ENCODE measurements at places on chromosomes 7 and 10.

- no peak for DNase-seq
These were observed 4.8 kb upstream of the TRDMT1 start for GRCh38 chr10:17206210-17206709.

- no peak for DNase-seq
These were observed 356.2 kb downstream of the SDK1 start for GRCh38 chr7:3657206-3657605.

- DNase-seq, result no peak
These were observed 76.1 kb upstream of the KCNMA1 start for GRCh38 chr10:77713521-77714280.

DNA sequence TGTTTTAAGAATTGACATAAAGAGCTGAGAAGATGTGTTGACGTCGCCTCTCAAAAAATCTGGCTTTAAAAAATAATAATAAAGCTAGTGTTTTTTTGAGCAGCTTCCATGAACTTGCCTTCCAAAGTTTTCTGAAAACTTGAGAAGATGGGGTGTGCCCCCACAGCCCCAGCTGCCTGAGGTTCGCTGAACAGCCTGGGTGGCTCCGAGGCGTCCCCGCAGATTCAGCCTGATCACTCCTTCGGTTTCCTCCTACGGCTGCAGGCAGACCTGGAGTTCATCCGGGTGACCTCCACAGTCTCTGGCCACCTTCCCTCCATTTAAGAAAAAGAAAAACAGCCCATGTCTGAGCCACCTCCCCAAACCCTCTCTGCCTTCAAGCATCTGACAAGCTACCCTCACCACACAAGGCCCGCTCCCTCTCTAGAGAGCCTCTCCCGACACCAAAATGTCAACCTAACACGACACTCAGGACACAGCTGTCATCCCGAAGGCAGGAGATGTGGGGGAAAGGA lies 177.8 kb downstream of the PTPRN2 start:
- no peak for DNase-seq

GRCh38 chr10:74081192-74081803 lies 69.3 kb downstream of the AP3M1 start:
- DNase-seq, result peak; percentile 23

DNA sequence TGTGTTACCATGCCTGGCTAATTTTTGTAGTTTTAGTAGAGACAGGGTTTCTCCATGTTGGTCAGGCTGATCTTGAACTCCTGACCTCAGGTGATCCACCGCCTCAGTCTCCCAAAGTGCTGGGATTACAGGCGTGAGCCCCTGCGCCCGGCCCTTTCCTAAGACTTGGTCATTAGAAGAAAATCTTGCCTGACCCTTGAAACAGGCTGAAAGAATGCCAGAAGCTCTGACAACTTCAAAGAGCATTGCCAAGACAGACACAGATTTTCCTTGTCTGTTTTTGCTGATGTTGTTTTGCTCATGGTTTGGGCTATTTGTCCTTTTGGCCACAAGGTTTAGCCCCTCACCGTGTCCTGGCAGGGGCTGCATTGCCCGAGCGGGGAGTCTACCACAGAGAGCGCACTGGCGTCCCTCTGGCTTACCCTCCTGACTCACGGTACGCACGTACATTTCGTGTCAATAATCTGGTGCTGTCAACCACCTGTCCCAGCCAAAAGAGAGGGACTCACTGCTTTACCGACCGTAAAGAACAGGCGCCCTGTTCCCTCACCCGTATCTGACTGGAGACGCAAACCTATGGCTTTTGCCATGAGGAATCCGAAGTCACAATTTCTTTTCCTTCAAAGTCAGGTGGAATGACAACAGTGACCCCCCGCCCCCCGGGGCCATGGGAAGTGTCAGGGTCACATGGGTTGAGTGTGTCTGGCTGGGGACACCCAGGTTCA lies 10.1 kb upstream of the INPP5A start:
- no peak for DNase-seq

GRCh38 chr10:21159669-21160068 lies 262.6 kb upstream of the NEBL start:
- DNase-seq, result no peak

DNA sequence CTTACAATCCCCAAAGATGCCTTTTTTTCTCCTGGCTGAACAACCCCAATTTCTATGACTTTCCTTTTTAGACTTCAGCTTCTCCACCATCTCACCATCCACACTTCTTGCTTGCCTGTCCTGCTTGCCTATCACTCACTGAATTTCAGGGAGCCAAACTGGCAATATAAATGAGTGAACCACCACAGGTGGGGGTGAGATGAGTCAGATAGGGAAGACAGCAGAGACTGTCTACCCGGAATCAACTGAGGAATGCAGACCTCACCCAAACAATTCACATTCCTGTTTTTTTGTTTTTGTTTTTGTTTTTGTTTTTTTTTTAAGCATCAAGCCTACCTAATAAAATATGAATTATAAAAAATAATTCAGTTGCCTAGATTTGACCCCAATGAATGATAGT lies 273.8 kb downstream of the NRG3 start:
- DNase-seq, result no peak

GRCh38 chr7:50204581-50204980 lies 99.9 kb upstream of the IKZF1 start:
- DNase-seq, result no peak

- DNase-seq, result no peak
These were observed 10.9 kb downstream of the TMEM72 start for GRCh38 chr10:44922021-44922420.

GRCh38 chr7:38154278-38154677 lies 23.8 kb upstream of the STARD3NL start:
- DNase-seq, result no peak

- no peak for DNase-seq
These were observed 138.2 kb upstream of the TMEM229A start for GRCh38 chr7:124171068-124171467.

DNA sequence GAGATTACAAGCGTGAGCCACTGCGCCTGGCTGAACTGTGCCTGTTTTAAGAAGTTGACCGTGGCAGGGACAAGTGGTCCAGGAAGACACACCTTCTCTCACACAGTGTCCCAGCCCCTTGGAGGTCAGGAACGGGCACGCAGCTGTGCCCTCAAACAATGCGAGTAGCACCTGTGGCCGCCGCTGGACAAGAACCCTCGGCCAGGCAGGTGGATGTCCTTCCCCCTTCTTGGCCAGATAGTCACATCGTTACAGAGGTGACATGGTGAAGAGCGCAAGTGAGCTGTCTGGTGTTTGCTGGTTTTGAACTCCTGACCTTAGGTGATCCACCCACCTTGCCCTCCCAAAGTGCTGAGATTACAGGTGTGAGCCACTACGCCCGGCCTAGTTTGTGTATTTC lies 8.8 kb downstream of the ZFAND2A start:
- DNase-seq, result no peak

DNA sequence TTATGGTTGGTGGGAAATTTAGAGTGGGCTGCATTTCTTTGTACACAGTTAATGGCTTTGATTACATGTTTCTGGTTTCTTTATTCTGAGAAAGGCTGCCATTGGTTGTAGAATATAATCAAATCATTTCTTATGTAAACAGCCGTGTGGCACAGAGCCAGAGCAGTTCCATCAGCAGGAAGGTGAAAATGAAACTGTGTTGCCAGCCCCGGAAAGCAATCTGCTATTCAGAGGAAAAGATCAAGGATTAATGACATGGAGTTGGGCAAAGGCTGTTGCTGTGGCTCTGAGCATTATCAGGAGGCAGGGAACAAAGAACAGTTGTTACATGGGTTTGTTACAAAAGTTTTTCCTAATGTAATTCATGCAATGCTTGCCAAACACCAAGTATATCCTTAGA lies 74.2 kb upstream of the ZNF716 start:
- DNase-seq, result no peak

DNA sequence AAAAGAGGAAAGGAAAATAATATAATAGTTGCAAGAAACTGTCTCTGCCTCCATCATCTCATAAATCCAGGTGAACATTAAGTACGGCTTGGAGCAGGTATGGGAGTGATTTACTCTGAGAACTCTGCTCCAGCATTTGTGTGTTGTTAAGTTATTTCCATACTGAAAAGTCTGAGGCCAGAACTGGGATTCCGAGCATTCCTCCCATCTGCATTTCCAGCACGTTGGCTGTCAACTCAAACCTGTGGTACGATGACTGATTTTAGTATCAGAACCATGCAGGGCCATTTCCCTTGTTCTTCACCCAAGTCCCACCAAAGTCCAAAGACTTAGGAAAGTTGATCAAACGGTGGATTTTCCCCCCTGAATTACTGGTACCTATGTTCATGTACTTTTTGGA lies 104.9 kb downstream of the CREB5 start:
- DNase-seq, result no peak

DNA sequence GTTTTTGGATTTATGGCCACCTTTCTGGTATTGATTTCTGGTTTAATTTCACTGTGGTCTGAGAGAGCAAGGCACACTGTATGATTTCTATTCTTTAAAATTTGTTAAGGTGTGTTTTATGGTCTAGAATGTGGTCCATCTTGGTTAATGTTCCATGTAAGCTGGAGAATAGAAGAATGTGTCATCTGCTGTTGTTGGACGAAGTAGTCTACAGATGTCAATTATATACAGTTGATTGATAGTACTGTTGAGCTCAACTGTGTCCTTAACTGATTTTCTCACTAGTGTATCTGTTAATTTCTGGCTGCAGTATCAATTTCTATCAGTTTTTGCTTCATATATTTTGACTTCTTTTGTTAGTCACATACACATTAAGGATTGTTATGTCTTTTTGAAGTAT lies 127.1 kb downstream of the MLLT10 start:
- DNase-seq, result no peak

- no peak for DNase-seq
These were observed 163.3 kb upstream of the AKR1E2 start for GRCh38 chr10:4662576-4663161.

- no peak for DNase-seq
These were observed 148.1 kb upstream of the PCBD1 start for GRCh38 chr10:71036297-71036966.

- DNase-seq, result no peak
These were observed 139.2 kb upstream of the NAMPT start for GRCh38 chr7:106423821-106424475.

DNA sequence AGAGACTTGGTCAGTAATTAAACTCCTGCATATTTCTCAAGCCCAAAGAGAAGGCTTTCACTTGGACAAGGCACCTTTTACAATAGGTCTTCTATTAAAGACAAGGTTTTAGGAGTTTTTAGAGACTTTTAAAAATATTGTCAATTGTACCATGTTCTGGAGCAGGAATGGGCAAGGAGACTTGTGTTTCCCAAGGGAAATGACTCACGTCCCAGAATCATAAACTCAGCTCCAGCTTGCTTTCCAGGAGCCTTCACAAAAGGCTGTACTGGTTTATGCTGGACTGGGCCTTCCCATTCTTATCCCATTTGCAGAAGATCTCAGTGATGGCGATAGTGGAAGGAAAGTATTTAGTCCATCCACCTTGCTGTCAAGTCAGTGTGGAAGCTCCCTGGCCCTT lies 7.8 kb upstream of the GLI3 start:
- DNase-seq, result no peak

DNA sequence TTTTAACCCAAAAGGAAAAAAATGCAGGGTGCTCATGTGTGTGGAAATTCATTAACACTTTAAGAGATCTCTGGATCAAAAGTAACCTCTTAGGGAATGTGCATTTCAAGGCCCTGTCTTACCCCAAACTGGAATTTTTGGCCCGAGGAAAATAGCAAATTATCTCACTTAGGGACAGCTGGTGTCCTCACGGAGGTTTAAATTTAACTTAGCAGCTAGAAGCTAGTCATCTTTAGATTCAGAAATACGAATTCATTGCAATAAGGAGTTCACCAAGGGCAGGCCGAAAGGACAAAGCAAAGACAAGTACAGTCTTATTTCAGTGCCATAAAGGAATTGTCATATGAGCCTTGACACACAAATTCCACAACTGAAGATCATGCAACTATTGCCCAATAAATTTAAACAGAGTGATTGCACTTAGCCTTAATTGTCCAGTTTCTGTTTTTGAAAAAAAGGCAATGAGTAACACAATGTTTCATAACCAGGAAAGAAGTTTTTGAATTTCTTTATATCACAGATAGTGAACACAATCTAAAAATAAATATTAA lies 22.4 kb upstream of the SEMA3C start:
- no peak for DNase-seq

- no peak for DNase-seq
These were observed 5.2 kb downstream of the TAX1BP1 start for GRCh38 chr7:27745064-27745583.

- no peak for DNase-seq
These were observed 22.2 kb downstream of the SLC37A3 start for GRCh38 chr7:140375892-140376730.

DNA sequence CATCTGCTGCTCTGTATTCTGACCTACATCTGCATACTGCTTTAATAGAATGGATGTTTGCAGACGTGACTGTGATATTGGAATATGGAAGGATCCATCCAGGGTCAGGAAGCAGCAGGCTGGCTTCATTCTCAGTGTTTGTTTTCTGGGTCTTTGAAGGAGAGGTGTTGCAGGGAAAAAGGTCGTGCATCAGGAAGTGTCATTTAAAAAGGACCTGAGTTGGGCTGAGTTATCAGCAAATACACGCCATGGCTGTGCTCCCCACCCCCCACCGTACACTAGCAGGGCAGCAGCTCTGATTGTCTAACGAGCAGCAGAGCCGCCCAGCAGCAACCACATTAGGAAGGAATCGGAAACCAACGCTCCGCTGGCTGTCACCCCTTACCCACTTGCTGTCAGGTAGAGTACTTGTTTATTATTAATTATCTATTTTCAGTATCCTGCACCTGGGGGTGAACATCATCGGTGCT lies 63.1 kb upstream of the STEAP1B start:
- DNase-seq, result no peak

- DNase-seq, result no peak
These were observed 78.9 kb downstream of the LRRC17 start for GRCh38 chr7:102991540-102992214.

GRCh38 chr10:66521506-66521905 lies 404.3 kb upstream of the LRRTM3 start:
- no peak for DNase-seq

- peak; percentile 11 for DNase-seq
These were observed 5.0 kb downstream of the MXI1 start for GRCh38 chr10:110212119-110213006.

- no peak for DNase-seq
These were observed 536.6 kb upstream of the GALNT17 start for GRCh38 chr7:70595370-70595754.

DNA sequence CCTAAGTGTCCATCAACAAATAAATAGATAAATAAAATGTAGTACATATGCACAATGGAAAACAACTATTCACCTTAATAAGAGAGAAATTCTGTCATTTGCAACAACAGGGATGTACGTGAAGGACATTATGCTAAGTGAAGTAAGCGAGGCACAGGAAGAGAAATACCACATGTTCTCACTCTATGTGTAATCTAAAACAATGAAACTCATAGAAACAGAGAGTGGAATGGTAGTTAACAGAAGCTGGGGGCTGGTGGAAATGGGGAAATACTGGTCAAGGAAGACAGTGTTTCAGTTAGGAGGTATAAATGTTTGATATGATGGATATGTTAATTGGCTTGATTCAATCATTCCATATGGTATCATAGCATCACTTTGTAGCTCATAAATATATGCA lies 43.1 kb downstream of the ARL4A start:
- no peak for DNase-seq

DNA sequence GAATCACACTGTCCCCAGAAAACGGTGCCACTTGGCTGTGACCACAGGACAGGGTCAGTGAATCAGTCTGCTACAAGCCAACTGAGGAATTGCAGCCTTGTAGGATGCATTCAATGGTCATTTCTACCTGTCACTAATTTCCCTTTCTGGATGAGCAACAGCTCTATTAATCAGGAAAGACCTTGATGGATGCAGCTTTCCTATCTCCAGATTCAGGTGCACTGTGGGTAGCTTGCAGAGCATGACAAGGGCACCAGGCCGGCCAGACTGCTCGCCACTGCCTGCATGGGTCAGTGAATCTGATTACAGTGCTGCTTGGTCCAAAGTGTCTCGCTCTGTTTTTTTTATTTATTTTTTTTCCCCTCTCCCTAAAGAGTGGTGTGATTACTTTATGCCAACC lies 506.8 kb upstream of the AUTS2 start:
- DNase-seq, result no peak
